ENCODE measurements at places on chromosomes 3 and 15.

- DNase-seq = no peak
These were observed 54.8 kb downstream of the FBN1 start for GRCh38 chr15:48590723-48591122.

DNA sequence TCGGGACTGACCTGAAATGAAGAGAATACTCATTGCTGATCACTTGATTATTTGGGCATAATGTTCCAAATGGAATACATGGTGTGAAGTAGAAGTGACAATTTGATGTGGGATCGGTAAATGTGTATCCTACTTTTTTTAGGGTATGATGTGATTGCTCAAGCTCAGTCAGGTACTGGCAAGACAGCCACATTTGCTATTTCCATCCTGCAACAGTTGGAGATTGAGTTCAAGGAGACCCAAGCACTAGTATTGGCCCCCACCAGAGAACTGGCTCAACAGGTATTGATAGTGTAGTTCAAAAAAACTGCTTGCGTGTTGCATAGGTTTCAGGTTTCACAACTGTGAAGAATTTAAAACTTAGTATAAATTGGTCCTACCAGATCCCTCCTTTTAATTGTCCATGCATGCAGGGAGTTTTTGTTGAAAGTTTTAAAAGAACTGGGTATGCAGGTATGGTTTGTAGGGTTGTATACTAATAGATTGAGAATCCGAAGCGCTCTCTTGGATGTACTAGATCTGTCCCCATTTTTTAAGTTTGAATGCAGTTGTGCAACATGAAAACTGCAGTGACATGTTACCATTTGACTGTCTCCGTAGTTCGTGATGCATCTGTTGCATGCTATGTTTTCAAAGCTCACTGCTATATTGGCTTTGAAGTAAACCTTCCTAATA is 1.6 kb downstream of the EIF4A2 start:
- no peak for DNase-seq

DNA sequence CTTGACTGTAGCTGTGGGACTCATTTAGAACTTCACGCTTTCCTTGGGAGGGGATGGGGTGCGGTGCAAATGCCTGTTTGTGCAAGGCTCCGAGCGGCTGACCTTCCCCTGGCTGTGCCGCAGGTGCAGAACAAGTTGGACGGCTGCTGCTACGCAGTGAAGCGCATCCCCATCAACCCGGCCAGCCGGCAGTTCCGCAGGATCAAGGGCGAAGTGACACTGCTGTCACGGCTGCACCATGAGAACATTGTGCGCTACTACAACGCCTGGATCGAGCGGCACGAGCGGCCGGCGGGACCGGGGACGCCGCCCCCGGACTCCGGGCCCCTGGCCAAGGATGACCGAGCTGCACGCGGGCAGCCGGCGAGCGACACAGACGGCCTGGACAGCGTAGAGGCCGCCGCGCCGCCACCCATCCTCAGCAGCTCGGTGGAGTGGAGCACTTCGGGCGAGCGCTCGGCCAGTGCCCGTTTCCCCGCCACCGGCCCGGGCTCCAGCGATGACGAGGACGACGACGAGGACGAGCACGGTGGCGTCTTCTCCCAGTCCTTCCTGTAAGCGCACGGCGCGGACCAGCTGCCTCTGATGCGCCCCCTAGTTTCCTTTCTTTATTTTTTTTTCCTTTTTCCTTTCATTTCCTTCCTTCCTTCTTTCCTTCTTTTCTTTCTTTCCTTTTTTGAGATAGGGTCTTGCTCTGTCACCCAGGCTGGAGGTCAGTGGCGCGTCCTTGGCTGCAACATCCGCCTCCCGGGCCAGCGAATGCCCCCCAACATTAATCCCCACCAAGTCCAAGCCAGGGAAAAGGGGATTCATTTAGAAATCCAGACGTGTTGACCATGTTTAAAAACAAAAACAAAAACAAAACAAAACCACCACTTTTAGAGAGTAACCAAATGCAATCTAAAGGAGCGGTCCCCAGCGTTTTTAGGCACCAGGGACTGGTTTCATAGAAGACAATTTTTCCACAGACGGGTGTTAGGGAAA is 42.7 kb downstream of the EIF2AK4 start:
- no peak for DNase-seq

DNA sequence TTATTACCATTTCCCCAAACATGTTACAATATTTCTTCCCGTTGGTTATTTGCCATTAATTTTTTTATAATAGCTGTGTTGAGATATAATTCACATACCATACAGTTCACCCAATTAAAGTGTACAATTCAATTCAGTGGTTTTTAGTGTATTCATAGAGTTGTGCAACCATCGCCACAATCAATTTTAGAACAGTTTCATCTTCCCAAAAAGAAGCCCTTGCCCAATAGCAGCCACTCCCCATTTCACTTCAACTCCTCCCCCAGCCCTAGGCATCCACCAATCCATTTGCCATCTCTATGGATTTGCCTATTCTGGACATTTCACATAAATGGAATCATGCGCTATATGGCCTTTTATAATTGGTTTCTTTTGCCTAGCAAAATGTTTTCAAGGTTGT is 225.1 kb downstream of the EPHB1 start:
- DNase-seq = no peak

GRCh38 chr3:173970281-173970680 is 572.7 kb downstream of the NLGN1 start:
- no peak for DNase-seq

DNA sequence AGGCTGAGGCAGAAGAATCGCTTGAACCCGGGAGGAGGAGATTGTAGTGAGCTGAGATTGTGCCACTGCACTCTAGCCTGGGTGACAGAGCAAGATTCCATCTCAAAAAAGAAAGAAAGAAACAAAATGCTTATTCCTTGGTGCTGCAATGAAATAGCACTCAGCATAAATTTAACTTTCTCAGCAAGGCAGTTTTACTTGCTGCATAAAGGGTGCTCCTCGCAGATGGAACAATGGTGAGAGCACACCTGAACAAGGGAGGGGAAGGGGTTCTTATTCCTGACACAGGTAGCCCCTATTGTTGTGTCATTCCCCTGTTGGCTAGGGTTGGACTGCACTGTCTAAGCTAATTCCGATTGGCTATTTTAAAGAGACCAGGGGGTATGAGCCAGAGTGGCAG is 17.1 kb downstream of the PAK2 start:
- no peak for DNase-seq

GRCh38 chr3:49501842-49502241 is 31.8 kb downstream of the DAG1 start:
- no peak for DNase-seq

DNA sequence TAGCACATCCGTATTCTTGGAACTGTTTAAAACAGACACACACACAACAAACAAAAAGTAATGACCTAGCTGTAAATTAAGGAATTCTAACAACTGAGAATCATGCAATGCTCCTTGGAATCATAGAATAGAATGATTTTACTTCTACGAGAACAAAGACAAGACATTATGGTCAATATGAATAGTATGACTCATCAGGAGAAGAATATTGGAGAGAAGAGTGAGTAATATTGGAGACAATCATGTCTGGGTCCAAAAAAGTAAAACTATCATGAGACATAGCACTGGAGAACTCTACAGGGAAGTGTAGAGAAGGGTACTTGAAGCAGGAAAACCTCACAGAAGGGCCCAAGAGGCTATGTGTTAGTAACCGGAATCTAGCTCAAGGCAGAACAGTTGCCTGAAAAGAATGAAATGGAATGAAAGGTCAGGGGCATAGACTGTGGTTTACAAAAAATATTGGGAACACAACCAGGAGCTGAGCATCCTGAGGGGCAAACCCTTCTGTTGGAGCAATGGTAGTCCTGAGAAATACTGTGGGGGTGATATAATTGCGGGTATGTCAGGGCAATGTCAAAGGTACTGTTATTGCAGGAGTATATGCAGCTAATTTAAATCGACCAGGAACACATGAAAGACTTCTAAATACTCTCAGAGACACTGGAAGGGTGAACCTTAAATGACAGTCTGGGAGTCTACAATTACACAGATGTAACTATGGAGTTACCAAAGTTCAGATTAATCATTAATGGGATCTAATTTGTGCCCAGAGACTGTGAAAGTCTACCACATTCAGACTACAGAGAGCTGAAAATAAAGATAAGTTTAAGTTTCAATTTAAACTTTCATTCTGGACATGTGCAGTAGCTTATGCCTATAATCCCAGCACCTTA is 201.2 kb downstream of the BCHE start:
- no peak for DNase-seq

DNA sequence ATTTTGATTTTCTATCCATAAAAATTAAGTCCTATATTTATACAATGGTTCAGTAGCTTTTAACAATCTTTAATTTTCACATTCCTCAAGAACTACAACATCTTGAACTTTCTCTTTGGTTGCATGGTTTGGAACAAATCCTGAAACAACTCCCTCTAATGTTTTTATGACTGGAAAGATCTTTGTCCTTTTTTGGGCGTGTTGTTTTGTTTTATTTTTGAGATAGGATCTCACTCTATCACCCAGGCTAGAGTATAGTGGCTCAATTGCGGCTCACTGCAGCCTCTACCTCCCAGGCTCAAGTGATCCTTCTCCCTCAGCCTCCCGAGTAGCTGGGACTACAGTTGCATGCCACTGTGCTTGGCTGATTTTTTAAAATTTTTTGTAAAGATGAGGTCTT is 4.0 kb downstream of the STX19 start:
- no peak for DNase-seq

DNA sequence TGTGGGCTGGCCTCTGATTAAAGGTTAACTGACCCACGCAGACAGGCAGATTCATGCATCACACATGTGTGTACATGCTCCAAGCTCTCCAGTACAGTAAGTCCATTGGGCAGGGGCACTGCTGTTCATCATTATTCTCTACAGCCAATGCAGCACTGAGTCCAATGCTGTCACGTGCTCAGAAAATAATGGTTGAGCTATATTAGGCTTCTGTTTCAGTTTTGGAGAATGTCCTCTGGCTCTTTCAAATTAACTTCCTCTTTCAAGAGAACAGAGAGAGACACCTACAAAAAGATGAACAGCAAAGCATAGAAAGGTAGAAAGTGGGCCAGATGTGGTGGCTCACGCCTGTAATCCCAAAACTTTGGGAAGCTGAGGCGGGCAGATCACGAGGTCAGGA is 202.6 kb downstream of the MEX3B start:
- no peak for DNase-seq

GRCh38 chr15:90966262-90966661 is 11.6 kb downstream of the RCCD1 start:
- no peak for DNase-seq

- no peak for DNase-seq
These were observed 25.6 kb downstream of the RHOA start for GRCh38 chr3:49386056-49386756.

GRCh38 chr3:141122455-141123030 is 71.4 kb downstream of the SPSB4 start:
- DNase-seq = no peak

GRCh38 chr3:99872923-99873254 is 55.2 kb downstream of the CMSS1 start:
- peak; percentile 65 for DNase-seq

- DNase-seq = no peak
These were observed 26.0 kb downstream of the TCF12 start for GRCh38 chr15:56944485-56944884.

DNA sequence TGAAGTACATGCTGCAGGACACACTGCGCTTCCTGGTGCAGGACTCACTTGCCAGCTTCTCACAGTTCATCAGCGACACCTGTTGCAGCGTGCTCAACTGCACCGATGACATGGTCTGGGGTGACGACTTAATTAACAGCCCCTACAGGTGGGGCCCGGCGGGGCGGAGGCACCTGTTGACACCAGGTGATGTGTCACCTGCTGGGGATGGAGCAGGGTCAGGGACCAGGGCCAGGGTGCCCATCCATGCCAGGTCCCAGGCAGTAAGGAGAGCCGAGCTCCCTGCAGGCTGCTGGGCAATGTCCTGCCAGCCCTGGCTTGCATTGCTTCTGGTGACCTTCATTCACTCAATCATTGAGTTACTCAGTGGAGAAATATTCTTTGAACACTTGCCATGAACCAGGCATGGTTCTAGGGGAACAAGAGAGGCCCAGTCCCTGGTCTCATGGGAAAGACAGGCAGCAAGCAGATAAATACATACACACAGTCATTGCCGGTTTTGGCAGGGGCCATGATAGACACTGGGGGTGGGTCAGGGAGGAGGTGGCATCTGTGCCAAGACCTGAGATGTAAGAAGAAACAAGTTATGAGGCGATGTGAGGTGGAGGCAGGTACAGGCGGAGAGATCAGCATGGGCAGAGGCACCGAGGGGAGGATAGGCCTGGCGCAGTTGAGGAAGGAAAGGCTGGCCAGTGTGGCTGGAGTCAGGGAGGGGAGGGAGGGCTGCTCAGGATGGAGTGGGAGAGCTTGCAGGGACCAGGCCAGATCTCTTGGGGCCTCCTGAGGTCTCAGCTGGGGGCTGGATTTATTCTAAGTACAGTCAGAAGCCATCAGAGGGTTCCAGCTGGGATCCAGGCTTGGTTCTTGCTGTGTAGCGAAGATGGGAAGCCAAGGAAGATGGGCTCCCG is 30.8 kb downstream of the DNAH1 start:
- DNase-seq = no peak

DNA sequence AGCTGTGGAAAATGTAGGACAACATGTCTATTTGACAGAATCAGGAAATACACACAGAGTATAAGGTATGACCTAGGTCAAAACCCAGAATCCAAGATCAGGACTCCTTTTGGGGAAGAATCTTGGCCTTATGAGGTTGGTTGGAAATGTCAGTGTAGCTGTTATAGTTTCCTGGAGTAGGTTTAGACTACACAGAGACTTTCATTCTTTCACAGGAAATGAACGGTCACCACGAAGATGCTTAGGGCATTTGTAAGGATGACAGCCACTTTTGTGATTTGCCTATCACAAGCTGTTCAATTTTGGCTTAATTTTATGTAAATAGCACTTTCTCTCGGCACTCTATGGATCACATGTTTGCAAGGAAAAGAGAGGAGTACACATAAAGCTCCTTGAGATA is 18.6 kb upstream of the ZBTB20 start:
- DNase-seq = no peak

DNA sequence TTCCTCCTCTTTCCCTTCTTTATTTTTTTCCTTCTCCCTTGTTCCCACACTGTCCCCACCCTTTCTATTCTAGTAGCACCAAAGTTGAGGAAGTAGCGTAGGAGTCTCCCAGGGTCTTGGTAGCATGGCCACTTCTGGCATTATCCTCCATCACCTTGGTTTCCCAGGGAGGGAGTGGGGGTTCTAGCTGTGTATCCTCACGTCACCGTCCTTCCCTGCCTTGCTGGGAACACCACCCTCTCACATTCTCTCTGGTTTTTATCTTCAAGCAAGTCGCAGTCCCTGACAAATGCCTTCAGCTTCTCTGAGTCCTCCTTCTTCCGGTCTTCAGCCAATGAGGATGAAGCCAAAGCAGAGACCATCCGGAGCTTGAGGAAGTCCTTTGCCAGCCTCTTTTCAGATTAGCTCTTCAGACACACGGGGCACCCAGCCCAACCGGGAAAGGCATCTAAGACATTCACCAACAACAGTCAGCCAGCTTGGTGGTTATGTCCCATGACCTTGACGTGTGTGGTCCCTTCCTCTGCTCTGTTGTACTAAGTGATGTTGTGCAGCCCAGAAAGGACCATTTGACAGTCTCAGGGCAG is 31.6 kb upstream of the TIMP4 start:
- DNase-seq = no peak
